Progenitor cell of endocrine pancreas (in vitro differentiated cells): ENCODE measurements at places on chromosomes 5 and 9. TPM values are rescaled to one million over a fixed set of nuclear protein-coding genes. Genes with fewer than 3 reads are reported as not detected.

GRCh38 chr5:96692441-96692840 is 30.3 kb downstream of the CAST start:
- no peak overlapping the region for H3K4me3 ChIP-seq
- no peak overlapping the region for H3K27ac ChIP-seq
- H3K27me3 ChIP-seq: no peaks in the 10 kb centered on the region

GRCh38 chr5:132528866-132529634 is 14.3 kb downstream of the IL5 start:
- H3K36me3 ChIP-seq: no peaks in the 10 kb centered on the region
- peaks cover 9% of the 10 kb centered on the region for H3K27me3 ChIP-seq

DNA sequence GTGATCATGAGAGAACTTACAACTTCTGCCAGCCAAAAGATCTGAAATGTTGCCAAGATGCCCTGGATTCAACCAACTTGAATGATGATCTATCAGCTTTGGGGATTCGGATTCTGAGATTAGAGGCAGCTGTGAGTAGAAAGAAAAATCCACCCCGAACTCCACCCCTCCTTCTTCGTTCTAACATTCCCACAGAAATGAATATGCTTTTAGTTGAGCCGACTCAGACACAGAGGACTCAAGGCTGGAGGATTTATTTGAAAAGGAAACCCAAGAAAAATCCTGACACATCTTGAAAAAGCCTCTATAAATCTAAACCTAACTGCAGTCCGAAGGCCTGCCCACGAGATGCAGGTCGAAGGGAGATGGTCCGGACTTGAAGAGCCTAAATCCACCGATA is 275.0 kb downstream of the GAS1 start:
- H3K36me3 ChIP-seq: no peaks in the 10 kb centered on the region
- no peak overlapping the region for H3K4me3 ChIP-seq
- peaks cover 4% of the 10 kb centered on the region for H3K4me1 ChIP-seq
- no peak for DNase-seq

DNA sequence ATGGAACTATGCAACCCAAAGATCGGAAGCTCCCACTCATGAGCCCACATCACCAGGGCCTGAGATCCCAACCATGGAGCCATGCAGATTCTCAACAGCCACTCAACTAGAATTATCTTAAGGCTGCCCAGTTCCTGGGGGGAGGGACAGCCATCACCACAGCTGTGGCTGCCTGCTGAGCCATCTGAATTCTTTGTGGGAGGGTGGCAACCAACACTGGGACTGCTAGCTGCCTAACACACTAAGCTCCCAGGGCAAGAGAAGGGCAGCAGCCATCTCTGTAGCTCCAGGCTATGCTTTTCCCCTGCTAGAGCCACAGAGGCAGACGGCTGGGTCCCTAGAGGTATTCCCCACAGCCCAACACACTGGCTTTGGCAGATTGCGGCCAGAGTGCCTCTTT is 251.3 kb upstream of the GRAMD2B start:
- H3K27ac ChIP-seq: no peak overlapping the region
- H3K27me3 ChIP-seq: no peaks in the 10 kb centered on the region
- H3K36me3 ChIP-seq: peaks cover 5% of the 10 kb centered on the region

GRCh38 chr9:77981332-77981731 is 50.3 kb downstream of the GNAQ start:
- H3K27ac ChIP-seq: no peak overlapping the region
- no peak for DNase-seq
- H3K4me3 ChIP-seq: no peak overlapping the region
- H3K4me1 ChIP-seq: peaks cover 27% of the 10 kb centered on the region
- peaks cover 3% of the 10 kb centered on the region for H3K36me3 ChIP-seq

- no peaks in the 10 kb centered on the region for H3K27me3 ChIP-seq
- no peak overlapping the region for H3K27ac ChIP-seq
- H3K4me3 ChIP-seq: no peak overlapping the region
- no peak for DNase-seq
- no peaks in the 10 kb centered on the region for H3K4me1 ChIP-seq
- H3K36me3 ChIP-seq: no peaks in the 10 kb centered on the region
These were observed 12.1 kb upstream of the PTAR1 start for GRCh38 chr9:69771775-69772418.

- no peak for DNase-seq
- H3K36me3 ChIP-seq: peaks cover 4% of the 10 kb centered on the region
- H3K4me3 ChIP-seq: no peak overlapping the region
- H3K27me3 ChIP-seq: no peaks in the 10 kb centered on the region
These were observed 5.5 kb downstream of the MRNIP start for GRCh38 chr5:179852993-179853547.

GRCh38 chr9:93126825-93127368 is 7.2 kb downstream of the NINJ1 start:
- H3K4me1 ChIP-seq: peaks cover 3% of the 10 kb centered on the region
- peaks cover 1% of the 10 kb centered on the region for H3K36me3 ChIP-seq
- H3K27ac ChIP-seq: no peak overlapping the region
- H3K27me3 ChIP-seq: no peaks in the 10 kb centered on the region
- DNase-seq: no peak

- no peak for DNase-seq
- peaks cover 4% of the 10 kb centered on the region for H3K36me3 ChIP-seq
- H3K27ac ChIP-seq: no peak overlapping the region
- H3K27me3 ChIP-seq: no peaks in the 10 kb centered on the region
- no peak overlapping the region for H3K4me3 ChIP-seq
These were observed 142.9 kb downstream of the NFIB start for GRCh38 chr9:14170973-14171596.

Gene SUSD3
- 0.43 and 1.2 TPM in 2 replicates for total RNA-seq

Gene C5orf63
- total RNA-seq: 9.1 and 9.9 TPM in 2 replicates

Gene MVB12B
- total RNA-seq: 34.6 and 34.8 TPM in 2 replicates

Gene ESM1
- total RNA-seq: not detected in 2 replicates

Gene JADE2
- total RNA-seq: 6.7 and 7.8 TPM in 2 replicates

Gene TRIM23
- total RNA-seq: 14.9 and 17.1 TPM in 2 replicates

Gene SLC6A3
- total RNA-seq: not detected in 2 replicates
